ENCODE measurements at places on chromosomes 5 and 9.
A peak's percentile ranks its signal among the peaks of the same experiment; 100 is the strongest.

- DNase-seq: peak; percentile 53
Measured at GRCh38 chr9:93633492-93634221, 57.3 kb downstream of the PHF2 start.

GRCh38 chr9:95307538-95307937 lies 10.0 kb downstream of the FANCC start:
- DNase-seq: no peak

- DNase-seq: no peak
Measured at GRCh38 chr5:6838736-6839135, 125.5 kb downstream of the TENT4A start.

- DNase-seq: no peak
Measured at GRCh38 chr5:116778032-116778431, 203.4 kb upstream of the SEMA6A start.

GRCh38 chr9:15541872-15542271 lies 11.0 kb upstream of the CCDC171 start:
- DNase-seq: no peak

DNA sequence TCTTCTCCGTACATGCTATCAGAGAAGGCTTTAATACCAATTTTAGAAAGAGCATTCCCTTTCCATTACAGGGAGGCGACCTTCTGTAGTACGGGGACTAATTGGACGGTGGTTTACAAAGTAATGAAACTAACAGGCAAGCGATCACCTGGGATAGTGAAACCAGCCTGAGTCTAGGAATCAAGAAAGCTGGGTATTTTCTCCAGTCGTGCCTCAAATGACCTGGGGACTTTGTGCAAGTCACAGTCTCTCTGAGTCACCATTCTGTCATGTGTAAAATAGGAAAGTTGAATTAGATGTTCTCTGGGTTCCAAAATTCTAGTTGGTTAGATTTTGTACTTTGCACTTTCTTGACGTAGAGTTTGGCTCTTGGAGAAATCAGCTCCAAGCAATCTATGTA lies 22.7 kb upstream of the SSBP2 start:
- no peak for DNase-seq

DNA sequence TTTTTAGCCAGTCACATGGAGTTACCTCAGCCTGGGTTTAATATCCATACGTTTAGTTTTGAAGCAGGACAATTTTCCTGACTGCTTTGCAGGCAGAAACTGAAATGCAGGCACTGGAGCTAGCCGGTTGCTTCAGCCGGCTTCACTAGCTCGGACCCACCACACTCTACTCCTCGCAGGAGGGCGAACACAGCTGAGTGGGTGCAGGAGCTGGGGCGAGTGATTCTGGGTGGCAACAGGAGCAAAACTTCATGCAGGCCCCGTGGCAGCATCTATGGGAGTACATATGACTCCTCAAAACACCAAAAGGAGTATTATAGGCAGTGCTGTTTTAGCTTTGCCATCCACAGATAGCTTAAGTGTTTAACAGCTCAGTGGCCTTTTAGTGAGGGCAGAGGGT lies 1211.8 kb upstream of the NUDT12 start:
- no peak for DNase-seq

DNA sequence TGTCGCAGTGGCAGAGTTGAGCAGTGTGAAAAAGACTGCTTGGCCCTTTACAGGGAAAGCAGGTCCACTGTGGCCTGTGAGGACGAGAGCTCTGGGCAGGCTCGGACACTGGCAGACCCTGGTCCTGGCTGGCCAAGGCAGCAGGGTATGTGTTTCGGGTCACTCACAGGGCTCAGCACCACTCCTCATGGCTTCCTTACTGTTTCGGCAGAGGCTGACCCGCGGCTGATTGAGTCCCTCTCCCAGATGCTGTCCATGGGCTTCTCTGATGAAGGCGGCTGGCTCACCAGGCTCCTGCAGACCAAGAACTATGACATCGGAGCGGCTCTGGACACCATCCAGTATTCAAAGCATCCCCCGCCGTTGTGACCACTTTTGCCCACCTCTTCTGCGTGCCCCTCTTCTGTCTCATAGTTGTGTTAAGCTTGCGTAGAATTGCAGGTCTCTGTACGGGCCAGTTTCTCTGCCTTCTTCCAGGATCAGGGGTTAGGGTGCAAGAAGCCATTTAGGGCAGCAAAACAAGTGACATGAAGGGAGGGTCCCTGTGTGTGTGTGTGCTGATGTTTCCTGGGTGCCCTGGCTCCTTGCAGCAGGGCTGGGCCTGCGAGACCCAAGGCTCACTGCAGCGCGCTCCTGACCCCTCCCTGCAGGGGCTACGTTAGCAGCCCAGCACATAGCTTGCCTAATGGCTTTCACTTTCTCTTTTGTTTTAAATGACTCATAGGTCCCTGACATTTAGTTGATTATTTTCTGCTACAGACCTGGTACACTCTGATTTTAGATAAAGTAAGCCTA lies 15.7 kb downstream of the SQSTM1 start:
- no peak for DNase-seq

DNA sequence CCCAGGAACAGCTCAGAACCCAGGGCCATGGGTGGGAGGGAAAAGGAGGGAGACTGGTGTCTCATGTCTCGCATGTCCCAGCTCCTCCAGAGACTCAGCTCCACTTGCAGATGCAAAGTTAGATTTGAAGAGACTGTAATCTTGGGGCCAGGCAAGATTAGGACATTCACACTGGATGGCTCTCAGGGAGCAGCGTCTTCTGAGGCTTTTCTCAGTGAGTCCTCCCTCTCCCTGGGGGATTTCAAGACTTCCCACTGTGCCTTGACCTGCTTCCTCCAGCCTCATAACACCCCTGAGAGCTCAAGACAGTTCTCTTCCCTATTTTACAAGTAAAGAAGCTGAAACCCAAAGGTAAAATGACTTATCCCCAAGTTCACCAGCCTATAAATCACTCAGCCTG lies 10.5 kb upstream of the TCOF1 start:
- DNase-seq: no peak

DNA sequence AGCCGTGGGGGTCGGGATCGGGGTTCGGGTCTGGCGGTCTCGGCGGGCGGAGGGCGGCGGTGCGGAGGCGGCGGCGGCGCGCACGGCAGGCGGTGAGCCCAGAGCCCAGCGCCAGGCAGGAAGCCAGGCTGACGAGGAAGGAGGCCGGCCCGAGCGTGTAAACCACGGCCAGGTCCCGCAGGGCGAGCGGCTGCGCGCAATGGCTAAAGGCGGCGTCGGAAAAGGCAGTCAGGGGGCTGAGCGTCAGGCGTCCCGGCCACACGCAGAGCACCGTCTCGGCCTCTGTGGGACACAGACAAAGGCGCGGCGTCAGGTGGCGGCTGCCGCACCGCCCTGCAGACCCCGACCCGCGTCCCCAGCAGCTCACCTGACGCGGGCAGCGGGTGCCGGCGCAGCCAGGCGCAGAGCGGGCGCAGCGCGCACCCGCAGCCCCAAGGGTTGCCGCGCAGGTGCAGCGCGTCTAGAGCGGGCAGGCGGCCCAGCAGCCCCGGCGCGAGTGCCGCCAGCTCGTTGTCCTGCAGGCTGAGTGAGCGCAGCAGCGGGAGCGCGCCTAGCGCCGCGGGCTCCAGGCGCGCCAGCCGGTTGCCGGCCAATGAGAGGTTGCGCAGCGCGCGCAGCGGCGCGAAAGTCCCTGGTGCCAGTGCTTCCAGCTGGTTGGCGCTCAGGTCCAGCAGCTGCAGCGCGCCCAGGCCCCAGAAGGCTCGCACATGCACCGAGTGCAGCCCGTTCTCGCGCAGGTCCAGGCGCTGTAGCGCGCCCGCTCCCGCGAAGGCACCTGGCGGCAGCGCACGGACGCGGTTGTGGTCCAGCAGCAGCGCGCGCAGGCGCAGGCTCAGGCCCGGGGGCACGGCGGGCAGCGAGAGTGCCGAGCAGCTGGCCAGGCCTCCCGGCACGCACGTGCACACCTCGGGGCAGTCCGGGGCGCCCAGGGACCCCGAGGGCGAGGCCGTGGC lies 671 bp downstream of the LRRC26 start:
- DNase-seq: no peak

GRCh38 chr9:99850736-99851499 lies 29.2 kb downstream of the NR4A3 start:
- no peak for DNase-seq

DNA sequence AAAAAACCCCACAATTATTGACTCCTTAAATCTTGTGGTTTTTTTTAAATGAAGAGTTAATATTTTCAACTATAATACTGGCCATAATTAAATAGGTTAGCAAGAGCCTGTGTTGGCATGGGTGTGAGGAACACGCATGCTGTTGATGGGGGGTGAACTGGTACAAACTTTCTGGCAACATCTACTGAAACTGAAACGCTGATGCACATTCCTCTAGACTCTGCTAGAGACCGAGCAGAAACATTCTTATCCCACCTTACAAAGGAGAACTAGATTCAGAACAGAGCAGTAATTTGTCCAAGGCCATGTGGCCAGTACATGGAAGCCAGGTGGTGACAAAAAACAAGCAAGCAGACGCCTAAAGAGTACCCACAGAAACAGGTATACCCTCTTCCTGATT lies 2.4 kb downstream of the BICD2 start:
- no peak for DNase-seq

DNA sequence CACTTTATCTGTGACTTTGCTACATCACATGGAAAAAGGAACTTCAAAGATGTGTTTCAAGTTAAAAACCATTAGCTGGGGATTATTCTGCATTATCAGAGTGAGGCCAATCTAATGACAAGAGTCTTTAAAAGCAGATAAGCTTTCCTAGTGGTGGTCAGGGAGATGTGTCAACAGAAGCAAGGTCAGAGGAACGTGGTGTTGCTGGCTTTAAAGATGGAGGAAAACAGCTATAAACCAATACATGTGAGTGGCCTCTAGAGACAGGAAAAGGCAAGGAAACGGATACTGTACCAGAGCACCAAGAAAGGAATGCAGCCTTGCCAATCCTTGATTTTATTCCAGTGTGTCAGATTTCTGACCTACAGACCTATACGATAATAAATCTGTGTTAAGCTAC lies 204.2 kb downstream of the TAF11L14 start:
- DNase-seq: no peak

- DNase-seq: no peak
Measured at GRCh38 chr5:68673106-68673822, 420.6 kb upstream of the SLC30A5 start.

DNA sequence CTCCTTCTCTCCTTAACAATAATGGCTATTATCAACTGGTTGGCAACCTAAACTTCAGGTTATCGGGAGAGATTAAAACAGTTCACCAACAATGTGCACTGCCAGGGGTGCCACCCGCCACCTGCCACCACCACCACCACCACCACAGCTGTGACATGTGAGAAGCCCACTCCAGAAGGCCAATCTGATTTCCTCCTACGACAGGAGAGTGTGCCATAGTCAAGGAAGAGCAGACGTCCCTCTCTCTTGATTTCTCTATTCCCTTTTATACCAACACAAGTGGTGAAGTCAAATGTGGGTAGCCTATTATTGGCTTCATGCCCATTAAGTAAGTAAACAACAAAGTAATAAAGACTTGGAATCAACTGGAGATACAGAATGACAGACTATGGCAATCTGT lies 22.4 kb downstream of the GNAQ start:
- no peak for DNase-seq

GRCh38 chr5:91293131-91293530 lies 90.0 kb downstream of the ARRDC3 start:
- DNase-seq: no peak

DNA sequence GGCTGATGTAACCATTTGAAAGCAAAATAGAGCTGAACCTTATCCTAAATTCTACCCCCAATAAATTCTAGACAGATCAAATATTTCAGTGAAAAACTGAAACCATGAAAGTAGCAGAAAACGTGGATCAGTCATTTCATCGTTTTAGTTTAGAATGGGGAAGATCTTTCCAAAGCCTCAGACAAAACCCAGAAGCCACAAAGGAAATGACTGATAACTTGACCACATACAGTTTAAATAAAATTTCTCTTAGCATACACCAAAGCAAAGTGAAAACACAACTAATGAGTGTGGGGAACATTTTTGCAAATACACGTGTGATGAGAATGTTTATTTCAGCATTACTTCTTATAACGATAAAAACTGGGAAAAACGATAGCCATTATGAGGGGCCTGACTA lies 284.8 kb downstream of the ADGRV1 start:
- no peak for DNase-seq

DNA sequence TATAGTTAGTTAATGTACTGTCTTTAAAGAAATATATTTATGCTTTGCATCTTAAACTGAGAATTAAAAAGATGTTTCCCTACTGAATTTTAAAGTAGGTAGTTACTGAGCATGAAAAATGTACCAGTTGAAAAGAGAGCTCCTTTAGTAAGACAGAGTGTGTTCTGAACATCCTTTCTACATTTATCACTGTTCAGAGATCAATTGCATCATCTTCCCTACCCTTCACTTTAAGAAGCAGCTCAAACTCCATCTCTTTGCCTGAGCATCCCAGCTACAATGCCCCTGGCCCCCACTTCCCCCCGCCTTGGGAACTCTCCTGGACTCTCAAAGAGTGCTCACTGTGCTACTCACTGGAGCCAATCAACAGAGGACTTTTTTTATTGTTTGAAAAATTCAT lies 164.7 kb downstream of the GNAQ start:
- no peak for DNase-seq

- DNase-seq: no peak
Measured at GRCh38 chr5:114153833-114154232, 208.0 kb upstream of the KCNN2 start.

GRCh38 chr5:180623411-180623834 lies 26.0 kb downstream of the FLT4 start:
- DNase-seq: no peak

Data from sciatic nerve (tissue), 2 donors.